IMR-90 (cell line): ENCODE measurements at places on chromosomes 4 and X. TPM values are rescaled to one million over a fixed set of nuclear protein-coding genes. Genes with fewer than 3 reads are reported as not detected.

Gene FAM241A
- total RNA-seq = under 0.01 and 0.28 TPM in 2 replicates

- no peak for DNase-seq
Observed at GRCh38 chr4:17008834-17009345, 110.4 kb upstream of the LDB2 start.

Gene GLRA3
- total RNA-seq = not detected in 2 replicates

- DNase-seq = no peak
Observed at GRCh38 chrX:148938348-148938747, 437.9 kb downstream of the AFF2 start.

Gene GPM6B
- 4.2 and 5.9 TPM in 2 replicates for total RNA-seq

- DNase-seq = no peak
Observed at GRCh38 chr4:48432017-48432416, 51.1 kb upstream of the SLC10A4 start.

- no peak for DNase-seq
Observed at GRCh38 chr4:174503079-174503715, 19.1 kb downstream of the HPGD start.

Gene TGIF2LX
- not detected in 2 replicates for total RNA-seq

GRCh38 chr4:10056334-10057022, 35.2 kb upstream of the SLC2A9 start:
- DNase-seq = no peak

DNA sequence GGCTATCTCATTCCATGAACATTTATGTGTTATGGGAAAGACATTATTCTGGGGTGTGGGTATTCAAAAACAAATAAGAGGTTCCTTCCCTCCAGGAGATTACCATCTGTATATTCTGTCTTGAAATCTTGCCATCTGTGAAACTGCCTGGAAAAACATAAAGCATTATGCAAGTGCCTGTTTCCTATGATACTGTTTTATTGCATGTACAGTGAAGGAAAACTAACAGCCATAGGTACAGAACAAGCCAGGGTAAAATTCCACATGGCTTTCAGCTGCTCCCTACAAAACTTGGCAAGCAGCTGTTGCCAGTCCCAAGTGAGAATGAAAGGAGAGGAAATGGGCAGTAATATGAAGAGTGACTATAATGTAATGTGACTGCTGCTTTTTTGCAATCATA, 136.0 kb downstream of the GUCY2F start:
- no peak for DNase-seq

Gene GNRHR
- total RNA-seq = not detected in 2 replicates

- DNase-seq = peak; percentile 81
Observed at GRCh38 chr4:76758290-76758882, 139.6 kb downstream of the SOWAHB start.

DNA sequence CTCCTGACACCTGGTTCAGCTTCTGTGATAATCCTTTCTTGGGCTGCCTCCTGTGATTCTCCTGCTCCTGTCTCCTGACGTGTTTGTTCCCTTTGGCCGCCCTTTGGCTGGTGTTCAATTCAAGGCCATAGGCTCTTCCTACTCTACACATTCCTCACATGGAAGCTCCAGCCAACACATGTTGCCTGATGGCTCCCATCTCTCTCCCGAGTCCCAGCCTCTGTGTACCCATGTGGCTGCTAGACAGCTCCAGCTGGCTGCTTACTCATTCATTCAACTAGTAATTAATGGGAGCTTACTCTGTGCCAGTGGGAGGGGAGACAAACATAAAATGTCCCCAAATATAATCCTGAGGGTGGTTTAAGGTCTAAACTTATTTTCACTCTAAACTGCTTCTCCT, 9.2 kb upstream of the MED28 start:
- DNase-seq = peak; percentile 19

- no peak for DNase-seq
Observed at GRCh38 chrX:119042040-119042439, 30.8 kb upstream of the CT47C1 start.

DNA sequence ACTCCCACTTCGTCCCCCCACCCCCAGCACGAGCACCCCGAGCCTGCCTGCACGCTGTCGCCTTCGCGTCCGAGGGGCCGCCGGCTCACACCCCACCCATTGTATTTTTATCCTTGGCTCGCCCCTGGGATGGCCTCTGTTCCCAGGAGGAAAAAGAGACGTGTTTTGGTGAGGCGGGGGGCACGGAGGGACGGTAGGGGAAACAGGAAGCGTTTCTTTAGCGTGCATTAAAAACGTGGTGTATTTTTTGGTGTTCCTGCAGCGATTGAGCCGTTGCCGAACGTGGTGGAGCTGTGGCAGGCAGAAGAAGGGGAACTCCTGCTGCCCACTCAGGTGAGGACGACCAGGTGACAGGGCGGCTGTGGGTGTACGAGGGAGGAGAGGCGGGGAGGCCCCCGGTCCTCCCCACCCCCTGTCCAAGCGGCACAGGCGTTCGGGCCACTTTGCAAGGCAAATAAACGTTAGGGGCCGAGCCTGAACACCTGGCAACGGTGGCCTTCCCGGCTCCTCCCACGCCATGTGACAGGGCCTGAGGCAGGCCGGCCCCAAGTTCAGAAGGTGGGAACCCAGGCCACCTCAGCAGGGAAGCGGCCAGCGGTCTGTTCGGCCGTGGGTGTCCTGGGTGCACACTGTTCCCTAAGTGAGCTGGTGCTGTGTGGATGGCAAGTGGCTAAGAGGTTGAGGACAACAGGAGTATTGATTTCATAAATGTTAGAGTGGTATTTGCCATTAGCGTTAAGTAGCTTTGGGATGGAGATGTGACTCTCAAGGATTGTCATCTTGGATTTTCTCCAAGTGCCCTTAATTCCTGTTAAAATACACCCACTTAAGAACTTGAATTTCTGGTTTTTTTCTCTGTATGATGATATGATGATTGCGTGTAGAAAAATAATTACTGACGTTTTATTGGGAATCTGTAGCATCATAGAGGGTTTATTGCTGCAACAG, 1.1 kb downstream of the TMEM131L start:
- no peak for DNase-seq

Gene KIT
- 5.9 and 6.9 TPM in 2 replicates for total RNA-seq

- DNase-seq = no peak
Observed at GRCh38 chr4:176834531-176834930, 41.8 kb upstream of the VEGFC start.

Gene USP9X
- total RNA-seq = 104 and 115 TPM in 2 replicates

Gene FANCB
- 7.7 and 14.4 TPM in 2 replicates for total RNA-seq

Gene CSN1S1
- total RNA-seq = not detected in 2 replicates

Gene MMAA
- total RNA-seq = 5.2 and 7.8 TPM in 2 replicates

DNA sequence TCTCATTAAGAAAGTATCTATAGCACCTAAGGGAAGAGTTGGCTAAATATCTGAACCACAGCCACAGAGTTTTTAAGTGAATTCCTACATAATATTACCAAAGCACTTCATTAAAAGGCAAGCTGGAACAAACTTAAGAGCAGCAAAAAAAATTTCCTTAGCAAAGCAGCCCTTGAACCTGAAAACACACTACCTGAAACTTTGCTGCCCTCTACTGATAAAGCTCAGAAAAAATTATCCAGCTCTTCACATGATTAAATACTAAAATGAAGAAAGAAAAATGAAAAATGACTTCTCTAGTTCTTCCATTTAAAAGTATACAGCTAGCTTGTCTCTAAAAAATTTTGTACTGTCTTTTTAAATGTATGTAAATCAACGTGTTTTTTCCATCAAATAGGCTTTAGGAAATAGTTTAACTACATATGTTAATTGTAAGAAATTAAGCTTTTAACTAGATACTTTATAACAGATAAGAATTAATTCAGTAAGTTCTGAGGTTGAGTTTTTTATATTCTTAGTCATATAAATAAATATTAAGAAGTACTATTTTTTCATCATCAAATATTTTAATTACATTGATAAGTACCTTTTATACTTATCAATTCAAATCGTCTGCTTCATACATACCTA, 156.1 kb downstream of the STPG2 start:
- DNase-seq = no peak

- no peak for DNase-seq
Observed at GRCh38 chr4:102114118-102114630, 231.1 kb downstream of the SLC39A8 start.

Gene SUPT20HL2
- not detected in 2 replicates for total RNA-seq

DNA sequence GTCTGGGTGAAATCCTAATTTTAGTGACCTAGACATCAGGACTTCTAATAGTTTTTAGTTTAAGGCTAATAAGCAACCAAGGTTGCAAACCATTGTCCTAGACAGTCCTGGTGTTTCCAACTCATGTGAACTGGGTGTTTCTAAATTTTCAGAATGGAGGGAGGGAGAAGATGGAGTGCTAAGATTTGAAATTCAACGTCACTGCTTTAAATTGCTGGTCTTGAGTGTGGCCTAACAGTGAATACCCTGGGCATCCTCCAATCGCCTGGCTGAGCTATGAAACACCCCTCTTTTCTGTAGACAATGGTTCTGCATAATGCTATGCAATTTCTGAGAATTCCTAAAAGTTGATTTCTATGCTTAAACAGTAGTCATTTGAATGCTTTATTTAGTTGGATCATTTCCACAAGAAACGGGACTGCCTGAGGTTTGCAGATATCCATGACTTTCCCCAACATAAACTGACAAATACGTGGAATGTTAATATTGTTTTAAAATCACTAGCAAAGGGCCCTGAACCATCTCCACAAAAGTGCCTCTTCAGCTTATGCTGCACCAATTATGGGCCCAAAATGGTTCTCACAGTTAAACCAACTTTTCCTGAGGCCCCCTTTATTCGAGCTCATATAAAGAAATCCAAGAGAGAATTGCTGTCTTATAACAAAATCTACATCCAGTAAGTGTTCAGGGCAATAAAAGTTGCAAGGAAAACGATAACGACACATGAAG, 1.1 kb downstream of the FBXL5 start:
- peak; percentile 65 for DNase-seq

- no peak for DNase-seq
Observed at GRCh38 chrX:48751343-48751742, 10.2 kb upstream of the GLOD5 start.

DNA sequence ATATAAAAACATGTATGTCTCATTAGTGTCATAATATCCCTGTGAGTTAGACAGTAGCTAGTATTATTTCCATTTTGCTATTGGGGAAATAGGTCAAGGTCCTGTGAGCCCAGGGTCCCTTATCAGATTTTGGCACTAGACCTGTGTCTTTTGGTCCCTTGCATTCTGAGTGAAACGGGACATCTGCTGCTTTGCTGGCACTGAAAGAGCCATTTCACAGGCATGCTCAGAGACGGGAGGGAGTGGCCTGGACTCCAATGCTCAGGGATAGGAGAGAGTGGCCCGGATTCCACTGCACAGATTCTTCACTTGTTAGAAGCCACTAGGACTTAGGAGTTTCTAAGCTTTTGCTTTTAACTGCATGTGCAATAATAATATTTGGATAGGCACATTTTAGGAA, 177.2 kb downstream of the TSPAN5 start:
- no peak for DNase-seq

Gene ZMAT1
- not detected in 2 replicates for total RNA-seq

DNA sequence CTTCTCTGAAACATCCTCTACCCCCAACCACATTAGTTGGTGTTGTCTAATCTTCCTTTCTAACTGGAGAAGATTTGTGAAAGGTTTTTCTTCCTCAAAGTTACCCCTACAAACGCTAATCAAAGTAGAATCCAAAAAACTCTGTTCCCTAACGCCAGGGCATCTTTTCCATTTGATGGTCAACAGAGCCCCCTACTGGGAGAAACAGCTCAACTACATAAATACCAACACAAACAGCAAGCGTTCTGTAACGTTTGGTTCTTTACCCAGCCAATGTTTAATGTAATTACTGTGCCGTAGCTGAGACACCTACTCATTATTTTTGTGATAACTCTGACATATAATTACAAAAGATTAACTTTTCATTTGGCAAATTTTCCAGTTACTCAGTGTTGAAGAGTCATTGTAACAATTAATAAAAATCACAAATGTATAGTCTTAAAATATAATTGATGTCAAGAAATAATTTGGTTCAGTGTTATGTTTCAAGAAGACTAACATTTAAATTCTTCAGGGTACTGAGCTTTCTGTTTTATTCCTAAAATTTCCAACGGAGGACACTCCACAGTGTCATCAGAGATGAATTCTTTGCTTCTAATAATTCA, 94.9 kb upstream of the TBC1D9 start:
- DNase-seq = peak; percentile 65

- no peak for DNase-seq
Observed at GRCh38 chr4:181007751-181008150, 1235.5 kb upstream of the TENM3 start.

DNA sequence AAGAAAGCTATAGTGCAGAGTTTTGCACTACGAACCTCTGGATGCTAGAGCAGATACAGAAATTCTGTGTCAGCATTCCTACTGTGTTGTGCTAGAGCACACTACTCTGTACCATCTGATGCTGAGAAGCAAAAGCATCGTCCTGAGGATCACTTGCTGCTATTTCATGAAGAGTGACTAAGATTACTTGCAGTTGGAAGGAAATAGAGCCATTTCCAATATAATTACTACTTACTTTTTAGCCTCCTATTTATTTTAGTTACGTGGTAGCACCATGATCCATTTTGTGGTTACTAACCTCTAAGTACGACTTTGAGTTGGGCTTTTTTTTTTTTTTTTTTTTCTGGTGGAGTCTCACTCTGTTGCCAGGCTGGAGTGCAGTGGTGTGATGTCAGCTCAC, 226.7 kb downstream of the PALLD start:
- DNase-seq = peak; percentile 56

Gene ADH1A
- total RNA-seq = not detected in 2 replicates

DNA sequence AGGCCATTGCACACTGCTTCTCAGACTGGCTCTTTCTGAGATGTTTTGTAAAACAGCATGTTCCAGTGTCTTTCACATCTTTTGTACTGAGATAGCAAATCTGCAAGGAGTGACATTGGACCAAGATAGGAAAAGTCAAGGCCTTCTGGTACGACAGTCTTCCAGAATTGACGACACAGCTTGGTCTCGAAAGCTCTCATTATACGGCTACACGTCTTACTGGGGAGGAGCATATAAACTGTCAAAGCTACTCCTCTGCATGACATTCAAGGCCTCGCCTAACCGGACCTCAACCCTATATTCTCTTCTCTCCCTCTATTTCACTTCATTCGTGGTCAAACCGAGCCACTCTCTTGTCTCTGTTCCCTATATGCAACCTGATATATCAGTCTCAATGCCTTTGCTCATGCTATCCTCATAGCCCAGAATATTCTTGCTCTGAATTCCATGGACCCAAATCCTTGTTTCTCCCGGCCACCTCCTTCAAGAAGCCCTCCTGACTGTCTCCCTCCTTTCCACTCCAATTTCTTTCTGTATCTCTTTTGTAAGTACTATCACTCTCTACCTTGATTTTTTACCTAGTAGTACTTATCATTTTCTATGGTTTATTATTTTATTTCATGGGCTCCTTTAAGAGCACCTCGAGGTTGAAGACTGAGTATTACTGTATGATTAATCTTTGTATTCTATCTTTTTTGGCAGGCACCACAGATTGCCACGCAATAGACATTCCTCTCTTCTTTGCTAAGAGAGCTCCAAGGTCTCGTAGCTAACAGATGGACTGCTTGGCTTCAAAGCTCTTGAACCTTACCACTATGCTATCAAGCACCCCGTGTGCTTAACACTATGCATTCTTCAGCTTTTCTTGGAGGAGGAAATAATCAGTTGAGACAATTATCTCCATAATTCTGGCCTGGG, 35.1 kb downstream of the RBM47 start:
- peak; percentile 79 for DNase-seq

GRCh38 chr4:33722254-33722653, 2522.1 kb downstream of the ARAP2 start:
- no peak for DNase-seq

Gene DBET
- not detected in 2 replicates for total RNA-seq

Gene F8A2
- total RNA-seq = not detected in 2 replicates

GRCh38 chrX:39414290-39414854, 613.1 kb downstream of the MID1IP1 start:
- DNase-seq = no peak
